ENCODE measurements at places on chromosomes 6 and 20.

GRCh38 chr6:13334953-13335352 is 6.6 kb upstream of the TBC1D7 start:
- DNase-seq, result no peak

DNA sequence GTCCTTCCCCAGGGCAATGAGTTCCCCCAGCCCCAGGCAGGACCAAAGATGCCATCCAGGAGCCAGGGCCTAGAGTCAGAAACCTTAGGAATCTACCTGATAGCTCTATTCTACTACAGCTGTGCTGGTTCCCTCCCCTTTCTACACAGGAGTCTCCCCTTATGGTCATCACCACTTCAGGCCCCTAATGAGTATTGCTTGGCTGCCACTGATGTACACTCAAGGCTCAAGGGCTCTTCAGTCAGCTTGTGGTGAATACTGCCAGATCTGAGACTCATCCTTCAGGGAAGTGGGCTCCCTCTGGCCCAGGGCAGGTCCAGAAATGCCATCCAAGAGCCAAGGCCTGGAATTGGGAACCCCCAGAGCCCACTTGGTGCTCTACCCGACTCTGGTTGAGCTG is 248.6 kb downstream of the ALDH8A1 start:
- no peak for DNase-seq

DNA sequence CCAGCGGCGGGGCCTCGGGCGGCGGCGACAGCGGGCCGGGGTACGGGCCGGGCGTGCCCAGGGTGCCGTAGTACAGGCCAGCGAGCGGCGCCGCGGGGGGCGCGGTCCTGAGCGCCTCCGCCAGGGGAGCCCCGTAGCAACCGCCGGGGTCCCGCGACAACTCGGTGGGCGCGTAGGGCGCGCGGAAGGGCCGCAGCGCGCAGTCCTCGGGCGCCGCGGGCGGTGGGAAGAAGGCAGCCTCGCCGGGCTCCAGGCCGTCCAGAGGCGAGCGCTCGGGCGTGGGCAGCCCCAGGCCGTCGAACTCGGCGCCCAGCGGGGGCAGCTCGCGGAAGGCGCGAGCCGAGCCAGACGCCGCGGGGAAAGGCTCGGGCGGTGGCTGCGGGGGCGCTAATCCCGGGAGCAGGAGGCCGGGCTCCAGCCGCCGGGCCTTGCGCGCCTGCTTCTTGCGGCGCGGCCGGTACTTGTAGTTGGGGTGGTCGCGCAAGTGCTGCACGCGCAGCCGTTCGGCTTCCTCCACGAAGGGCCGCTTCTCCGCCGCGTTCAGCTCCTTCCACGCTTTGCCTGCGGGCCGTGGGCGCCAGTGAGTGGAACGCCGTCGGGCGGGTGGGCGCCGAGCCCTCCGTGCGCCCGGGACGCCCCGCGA is 916 bp downstream of the SOX18 start:
- DNase-seq, result no peak

- no peak for DNase-seq
Observed at GRCh38 chr6:113338644-113339043, 518.5 kb upstream of the MARCKS start.

DNA sequence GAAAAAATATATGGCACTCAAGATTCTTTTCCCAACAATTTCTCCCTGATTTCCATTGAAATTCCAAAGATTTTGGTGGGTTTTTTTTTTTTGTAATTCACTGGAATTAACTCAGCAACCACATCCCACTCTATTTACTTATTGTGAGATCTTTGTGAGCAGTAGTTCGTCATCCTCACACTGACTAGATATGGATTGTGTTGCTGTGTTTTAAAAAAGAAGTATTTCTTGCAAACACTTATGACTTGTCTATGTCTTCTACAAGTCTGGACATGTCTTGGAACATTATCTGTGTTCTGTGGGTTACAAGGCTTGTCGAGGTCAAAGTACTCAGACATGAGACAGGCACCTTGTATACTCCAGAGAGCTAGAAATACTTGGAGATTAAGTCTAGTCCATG is 7.3 kb upstream of the TENT5A start:
- DNase-seq, result no peak

GRCh38 chr6:119090256-119090655 is 11.8 kb upstream of the FAM184A start:
- no peak for DNase-seq

GRCh38 chr6:93972791-93973190 is 553.4 kb upstream of the EPHA7 start:
- DNase-seq, result peak; percentile 20

DNA sequence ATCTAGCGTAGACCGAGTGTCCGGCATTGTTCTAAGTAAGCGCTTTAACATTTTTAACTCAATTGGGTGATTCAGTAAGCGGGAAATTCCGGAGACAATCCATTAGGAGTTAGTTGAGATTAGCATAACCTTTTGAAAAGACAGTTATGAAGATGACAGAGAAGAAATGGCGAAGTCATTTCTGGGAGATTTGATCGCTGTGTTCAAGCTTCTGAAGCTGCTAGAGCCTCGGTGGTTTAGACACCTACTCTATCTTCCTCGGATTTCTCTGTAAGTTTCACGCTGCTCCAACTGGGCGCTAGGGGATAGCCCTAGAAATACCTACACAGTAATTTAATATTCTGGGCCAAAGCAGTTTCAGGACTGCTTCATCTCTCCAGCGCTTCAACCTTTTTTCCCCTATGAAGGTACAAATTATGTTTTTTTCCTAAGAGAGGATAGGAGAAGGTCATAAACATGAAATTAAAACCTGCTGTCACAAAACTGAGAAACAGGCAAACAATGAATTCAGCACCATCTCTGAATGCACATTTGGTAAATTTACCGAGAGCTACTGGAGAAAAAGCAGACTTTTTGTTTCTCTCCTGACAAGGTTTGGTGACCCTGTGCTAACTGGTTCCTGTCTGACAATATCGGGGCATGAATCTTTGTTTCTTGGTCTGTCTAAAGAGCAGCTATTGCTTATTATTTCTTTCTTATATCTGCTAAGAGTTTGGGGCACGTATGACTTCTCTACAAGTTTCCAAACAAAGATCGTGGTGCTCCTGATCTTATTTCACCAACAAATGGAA is 22.4 kb downstream of the ZNF311 start:
- DNase-seq, result no peak

DNA sequence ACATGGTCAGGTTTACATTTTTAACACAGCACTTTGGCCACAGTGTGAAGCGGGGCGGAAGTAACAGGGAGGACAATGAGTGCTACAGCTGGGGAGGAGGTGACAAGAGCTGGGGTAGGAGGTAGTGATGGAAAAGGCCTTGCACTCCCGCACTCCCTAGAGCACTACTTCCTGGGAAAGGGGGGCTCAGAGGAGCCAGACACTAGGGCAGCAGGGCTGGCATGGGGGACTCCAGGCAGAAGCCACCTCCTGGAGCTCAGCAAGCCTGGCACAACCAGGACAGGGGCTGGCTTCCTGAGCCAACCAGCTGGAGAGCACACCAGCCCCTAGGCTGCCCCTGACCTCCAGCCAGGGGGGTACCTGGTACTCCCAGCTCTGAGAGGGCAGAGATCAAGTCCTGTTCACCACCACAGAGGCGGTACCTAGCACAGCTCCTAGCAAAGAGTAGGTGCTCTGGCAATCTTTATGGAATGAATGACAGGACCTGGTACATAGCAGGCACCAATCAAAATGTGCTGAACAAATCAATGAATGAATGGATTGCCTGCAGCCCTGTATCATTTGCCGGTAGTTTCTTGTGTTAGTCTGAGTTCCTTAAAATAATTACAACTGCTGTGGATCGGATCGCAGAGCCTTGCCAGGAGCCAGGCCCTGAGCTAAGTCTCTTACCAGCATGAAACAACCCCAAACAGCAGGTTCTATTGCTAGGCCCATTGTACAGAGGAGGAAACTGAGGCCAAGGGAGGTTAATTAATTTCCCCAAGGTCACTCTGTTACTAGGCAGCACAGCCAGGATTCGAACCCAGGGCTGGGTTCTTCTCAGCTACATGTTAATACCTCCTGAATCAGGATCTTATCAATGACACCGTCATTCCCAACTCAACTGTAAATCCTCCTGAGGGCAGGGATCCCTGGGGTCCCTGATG is 15.5 kb downstream of the NOL4L start:
- DNase-seq, result no peak

- DNase-seq, result no peak
Observed at GRCh38 chr6:85747666-85748065, 105.0 kb upstream of the SYNCRIP start.

- no peak for DNase-seq
Observed at GRCh38 chr20:37524859-37525708, 2.6 kb downstream of the BLCAP start.

GRCh38 chr6:158057213-158057987 is 75.7 kb downstream of the SYNJ2 start:
- no peak for DNase-seq

GRCh38 chr6:131640100-131640499 is 3.0 kb downstream of the ENPP3 start:
- no peak for DNase-seq

DNA sequence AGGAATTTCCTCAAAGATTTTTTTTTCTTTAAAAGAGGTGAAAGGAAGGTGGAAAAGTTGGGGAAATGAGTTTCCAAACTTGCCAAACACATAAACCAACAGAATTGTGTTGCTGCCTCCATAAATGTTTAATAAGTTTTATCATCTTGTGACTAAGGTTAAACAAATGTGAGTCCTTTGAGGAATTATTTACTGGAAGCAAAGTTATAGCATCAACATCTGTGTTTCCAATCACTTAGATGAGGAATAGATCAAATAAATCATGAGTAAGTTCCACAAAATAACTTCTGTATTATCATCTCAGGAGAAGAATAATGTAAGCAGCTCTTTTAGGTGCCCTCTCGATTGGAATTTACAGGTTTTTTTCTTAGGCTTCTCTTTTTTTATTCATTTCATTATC is 20.5 kb downstream of the TSHZ2 start:
- no peak for DNase-seq

DNA sequence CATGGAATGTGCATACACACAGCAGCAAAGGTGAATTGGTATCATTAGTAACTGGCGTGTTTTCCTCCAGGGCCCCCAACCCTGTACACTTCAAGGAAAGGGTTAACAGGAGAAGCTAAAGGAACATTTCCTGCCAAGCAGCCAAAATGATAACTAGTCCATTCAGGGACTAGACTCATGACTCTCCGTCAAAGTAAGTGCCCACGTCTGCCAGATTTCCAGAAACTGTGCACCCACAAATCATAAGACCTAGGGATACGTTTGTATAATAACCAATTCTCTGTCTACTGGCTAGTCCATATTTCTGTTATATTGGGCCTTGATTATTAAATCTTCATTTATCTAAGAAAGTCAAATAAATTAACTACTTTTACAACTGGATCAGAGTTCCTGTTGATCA is 76.0 kb upstream of the NHSL1 start:
- no peak for DNase-seq

- DNase-seq, result peak; percentile 55
Observed at GRCh38 chr6:39553860-39554802, 171.1 kb downstream of the KIF6 start.

- DNase-seq, result no peak
Observed at GRCh38 chr20:58765780-58766179, 73.2 kb downstream of the NPEPL1 start.

- no peak for DNase-seq
Observed at GRCh38 chr6:108755257-108756240, 92.7 kb upstream of the ARMC2 start.

DNA sequence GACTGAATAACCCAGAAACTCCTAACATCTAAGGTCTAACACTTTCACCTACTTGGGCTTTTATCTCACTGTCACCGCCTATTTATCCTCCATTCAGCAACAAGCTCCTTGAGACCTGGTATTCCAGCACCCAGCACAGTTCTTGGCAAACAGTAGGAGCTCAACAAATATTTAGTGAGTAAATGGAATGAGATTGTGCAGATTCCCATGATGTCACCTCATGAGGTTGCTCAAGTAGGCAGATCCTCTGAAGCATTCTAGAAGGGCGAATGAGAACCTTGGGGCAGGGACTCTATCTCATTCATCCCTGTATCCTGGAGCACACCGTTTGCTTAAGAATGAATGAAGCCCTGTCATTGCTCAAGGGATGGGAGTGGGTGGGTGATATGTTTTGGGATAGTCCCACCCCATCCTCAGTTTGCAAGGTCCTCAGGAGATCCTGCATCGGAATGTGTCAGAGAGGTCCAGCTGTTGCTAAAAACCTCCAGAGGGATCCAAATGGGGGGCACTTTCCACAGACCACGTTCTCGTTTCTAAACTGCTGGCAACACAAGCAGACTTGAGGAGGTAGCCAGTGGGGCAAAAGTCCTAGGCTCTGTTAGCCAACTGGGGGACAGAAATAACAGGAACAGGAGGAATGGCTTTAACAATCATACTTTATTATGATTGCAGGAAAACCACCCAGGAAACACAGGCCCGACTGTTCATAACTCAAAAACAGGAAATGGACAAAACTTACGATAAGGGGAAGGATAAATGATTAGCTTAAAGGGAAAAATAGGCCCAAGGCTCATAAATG is 42.0 kb downstream of the EDN1 start:
- DNase-seq, result no peak

- DNase-seq, result no peak
Observed at GRCh38 chr6:14945461-14946185, 300.2 kb upstream of the JARID2 start.

DNA sequence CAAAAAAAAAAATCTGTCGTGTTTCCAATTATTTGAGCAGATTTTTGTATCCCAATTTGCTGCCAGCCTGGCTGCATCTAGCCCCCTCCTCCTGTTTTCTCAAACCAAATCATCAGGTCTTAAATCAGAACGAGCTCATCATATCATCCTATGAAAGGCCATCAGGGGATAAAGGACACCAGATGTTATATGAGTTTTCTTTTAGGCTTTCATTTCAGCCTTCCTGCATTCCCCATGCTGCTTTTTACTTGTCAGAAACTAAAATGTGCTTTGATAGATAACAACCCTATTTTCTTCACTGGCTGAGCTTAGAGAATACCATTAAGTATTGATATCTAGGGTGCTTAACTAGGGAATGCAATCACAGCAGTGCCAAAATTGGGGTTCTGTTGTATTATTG is 968.4 kb upstream of the SLC35B3 start:
- DNase-seq, result no peak

DNA sequence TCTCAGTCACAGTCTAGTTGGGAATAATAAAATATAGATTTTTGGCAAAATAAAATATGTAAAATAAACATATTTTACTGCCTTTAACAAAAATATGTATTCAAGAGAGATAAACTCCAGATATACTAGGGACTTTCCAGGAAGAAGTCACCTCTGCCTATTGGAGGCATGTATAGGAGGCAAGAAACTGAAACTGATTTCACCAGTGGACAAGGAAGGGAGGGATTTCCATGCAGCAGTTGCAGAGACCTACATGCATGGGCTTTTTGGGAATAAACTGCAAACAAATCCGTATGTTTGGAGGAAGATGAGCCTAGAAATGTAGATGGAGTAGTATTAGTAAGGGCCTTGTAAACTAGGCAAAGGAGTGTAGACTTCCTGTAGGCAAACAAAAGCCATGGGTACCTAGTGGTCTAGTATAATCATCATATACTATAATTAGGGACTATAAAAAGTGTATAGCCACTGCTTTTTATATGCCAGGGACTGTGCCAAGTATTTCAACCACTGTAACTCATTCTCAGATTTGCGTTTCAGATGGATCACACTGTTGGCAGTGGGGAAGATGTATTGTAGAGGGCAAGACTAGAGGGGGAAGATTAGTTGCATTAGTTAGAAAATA is 38.9 kb downstream of the CD109 start:
- no peak for DNase-seq
